ENCODE measurements at places on chromosomes 4 and X.

DNA sequence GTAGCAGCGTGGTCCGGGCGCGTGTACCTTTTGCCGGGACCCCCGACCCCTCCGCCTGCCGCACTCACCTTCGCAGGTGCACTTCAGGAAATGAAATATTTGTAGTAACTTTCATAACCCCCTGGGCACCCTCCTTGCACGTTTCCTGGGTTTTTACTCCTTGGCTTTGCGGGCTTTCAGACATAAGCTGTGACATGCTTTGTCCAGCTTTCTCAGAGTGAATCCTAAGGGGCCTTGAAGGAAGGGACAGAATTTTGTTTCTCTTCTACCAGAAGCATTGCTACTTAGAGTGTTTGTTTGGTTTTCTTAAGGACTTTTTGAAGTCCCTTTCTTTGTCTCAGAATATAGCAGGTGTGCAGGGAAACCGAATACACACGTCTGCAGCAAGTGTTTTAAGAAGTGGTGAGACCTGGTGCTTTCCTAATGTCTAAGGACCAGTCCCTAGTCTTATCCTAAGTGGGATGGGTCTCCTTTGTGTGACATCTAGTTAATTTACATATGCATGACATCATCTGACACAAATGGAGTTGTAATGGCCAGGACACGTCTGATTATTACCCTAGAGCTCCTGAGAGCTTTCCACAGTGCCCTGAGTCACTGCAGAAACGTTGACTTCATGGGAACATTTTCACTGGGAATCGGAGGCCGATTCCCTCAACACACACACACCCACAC is 1.3 kb downstream of the FAM149A start:
- no peak for DNase-seq

DNA sequence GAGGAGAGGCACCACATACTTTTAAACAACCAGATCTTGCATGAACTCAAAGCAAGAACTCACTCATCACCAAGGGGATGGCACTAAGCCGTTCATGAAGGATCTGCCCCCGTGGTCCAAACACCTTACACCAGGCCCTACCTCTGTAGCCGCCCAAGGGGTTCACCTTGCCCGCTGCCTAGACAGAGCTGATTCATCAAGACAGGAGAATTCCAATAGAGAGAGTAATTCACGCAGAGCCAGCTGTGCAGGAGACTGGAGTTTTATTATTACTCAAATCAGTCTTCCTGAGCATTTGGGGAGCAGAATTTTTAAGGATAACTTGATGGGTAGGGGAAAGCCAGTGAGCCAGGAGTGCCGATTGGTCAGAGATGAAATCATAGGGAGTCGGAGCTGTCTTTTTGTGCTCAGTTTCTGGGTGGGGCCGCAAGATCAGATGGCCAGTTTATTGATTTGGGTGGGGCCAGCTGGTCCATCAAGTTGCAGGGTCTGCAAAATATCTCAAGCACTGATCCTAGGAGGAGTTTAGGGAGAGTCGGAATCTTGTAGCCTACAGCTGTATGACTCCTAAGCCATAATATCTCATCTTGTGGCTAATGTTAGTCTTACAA is 364.7 kb downstream of the PCDH7 start:
- peak; percentile 18 for DNase-seq

DNA sequence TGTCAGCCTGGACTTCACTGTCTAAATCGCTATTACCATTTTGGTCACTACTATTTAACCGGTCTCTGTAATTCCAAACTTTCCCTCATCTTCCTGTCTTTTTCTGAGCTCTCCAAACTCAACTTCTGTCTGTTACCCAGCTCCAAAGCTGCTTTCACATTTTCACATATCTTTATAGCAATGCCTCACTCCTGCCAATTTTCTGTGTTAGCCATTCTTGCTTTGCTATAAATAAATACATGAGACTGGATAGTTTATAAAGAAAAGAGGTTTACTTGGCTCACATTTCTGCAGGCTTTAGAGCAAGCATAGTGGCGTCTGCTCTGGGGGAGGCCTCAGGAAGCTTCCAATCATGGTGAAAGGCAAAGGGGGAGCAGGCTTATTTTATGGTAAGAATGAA is 368.3 kb upstream of the GNPDA2 start:
- no peak for DNase-seq

- DNase-seq: no peak
These were observed 42.5 kb upstream of the C1GALT1C1 start for GRCh38 chrX:120672389-120672788.

DNA sequence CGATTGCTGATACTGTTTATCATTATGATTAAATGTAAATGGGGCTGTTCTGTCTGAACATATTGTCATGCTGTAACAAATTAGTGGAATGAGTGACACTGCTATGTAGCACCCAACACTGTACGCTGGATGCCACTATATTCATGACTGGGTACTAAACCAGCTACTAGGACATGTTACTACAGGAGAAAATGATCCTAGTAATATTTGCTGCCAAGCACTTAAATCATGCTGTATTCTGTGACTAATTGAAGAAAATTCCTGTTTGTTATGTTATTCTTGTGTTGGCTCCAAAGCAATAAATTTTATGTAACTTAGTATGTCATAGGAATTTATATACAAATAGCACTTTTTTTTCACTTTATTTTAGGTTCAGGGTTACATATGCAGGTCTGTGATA is 804.2 kb downstream of the CENPC start:
- DNase-seq: no peak

DNA sequence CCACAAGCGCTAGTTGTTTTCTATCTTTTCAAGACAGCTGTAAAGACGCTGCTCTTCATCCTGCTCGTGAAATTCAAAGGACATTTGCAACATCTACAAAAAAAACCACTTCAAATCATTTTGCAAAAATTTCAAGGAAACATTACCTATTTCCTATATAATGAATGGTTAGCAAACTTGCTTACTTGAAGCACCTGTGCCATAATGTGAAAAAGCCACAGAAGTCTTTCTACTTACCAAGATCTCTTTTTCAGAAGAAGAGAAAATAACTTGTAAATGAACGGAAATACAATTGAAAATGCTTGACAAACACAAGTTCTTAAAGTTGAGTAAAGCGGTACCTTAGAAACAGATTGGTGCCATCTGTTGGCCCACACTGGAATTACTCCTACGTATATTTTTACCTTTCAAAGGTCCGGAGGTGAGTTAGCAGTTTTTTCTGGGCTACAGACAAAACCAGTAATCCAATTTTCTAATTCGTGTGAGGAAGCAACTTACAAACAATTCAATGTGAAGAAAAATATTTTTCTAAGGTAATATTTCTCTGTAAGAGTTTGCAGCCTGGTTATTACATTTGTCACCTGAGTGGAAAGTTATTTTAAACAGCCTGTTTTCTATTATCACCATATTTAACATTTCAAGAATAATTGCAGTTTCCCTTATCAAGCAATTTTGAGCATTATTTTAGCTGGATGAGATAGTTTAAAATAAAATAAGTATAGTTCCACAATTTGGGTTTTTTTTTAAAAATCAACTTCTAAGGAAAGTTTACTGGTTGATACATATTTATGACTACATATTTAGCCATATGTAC is at the start of gene TLR6:
TLR6 (minus strand) TSS at position 294 of the 814 bp plus-strand sequence. CDS start 27,344 bp downstream, outside the sequence.
- no peak for DNase-seq

DNA sequence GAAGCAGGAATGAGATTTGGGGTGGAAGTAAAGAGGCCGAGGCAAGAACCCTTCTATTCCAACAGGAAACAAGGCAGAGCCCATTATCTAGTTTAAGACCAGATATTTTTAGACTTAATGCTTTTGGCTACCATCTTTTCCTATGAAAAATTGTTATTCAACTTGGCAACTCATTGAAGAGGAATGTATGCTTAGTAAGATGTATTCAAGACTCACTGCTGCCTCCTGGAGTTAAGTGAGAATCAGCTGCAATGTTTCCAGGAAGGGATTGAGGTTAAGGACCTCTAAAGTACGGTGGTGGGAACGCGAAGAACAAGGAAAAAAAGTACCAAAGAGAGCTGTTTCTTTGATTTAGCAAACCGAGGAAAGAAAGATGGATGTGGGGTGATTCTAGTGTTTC is 89.1 kb downstream of the RAPGEF2 start:
- no peak for DNase-seq

GRCh38 chr4:110681381-110681780 is 58.5 kb upstream of the PITX2 start:
- DNase-seq: no peak

- DNase-seq: no peak
These were observed 43.8 kb upstream of the LAS1L start for GRCh38 chrX:65578346-65578745.

DNA sequence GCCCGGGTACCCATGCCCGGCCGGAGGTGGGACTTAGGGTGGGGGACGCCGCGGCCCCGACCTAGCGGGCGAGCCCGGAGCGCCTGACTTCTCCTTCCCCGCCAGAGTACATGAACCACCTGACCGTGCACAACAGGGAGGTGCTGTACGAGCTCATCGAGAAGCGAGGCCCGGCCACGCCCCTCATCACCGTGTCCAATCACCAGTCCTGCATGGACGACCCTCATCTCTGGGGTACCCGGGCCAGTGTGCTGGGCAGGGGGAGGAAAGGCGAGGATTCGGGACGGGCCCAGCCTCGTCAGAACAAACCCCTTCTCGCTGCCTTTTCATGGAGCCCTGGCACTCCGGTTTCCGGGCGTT is 622 bp downstream of the TAFAZZIN start:
- peak; percentile 70 for DNase-seq

DNA sequence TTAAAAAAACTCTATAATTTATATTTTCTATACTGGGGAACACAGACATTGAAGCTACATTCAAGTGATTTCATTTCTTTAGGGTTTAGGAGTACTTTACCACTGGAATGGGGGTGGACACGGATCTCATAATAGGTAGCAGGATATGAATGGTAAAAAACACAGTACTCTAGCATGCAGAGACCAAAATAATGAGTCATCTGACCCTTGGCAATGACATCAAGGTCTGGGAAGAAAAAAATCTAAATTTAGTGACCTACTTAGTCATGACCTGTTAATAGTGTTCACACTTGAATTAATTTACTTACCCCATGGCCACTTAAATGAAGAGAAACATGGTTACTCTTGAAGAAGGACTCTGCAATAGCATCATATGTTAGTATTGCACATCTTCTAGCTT is 187.9 kb downstream of the EPHA5 start:
- no peak for DNase-seq

- no peak for DNase-seq
These were observed 11.3 kb upstream of the RTL5 start for GRCh38 chrX:72142794-72143608.

GRCh38 chr4:52592287-52592686 is 66.8 kb downstream of the USP46 start:
- DNase-seq: no peak

GRCh38 chrX:8390771-8391170 is 73.9 kb upstream of the VCX3B start:
- DNase-seq: no peak

GRCh38 chrX:109934434-109934833 is 68.5 kb upstream of the TMEM164 start:
- no peak for DNase-seq

DNA sequence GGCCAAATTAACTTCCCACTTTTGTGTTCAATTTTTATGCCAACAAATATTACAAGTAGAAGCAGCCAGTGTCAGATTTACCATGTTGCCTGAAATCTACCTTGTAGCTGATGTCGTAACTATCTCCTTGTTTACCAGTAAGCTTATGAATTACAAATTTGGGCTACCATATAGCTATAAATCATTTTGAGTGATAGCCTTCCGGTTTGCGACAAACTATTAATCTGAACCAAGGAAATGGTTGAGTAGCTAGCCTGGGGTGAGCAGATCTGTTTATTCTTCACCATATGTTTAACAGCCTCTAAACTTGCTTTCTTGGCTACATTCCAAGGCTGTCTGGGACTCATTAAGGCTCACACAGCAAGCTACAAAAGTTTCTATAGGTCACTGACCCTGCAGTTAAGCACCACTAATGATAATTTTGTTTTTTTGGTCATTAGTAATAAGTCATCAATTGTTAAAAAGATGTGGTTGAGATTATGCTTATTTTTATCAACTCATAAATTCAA is 218.7 kb upstream of the SPOCK3 start:
- DNase-seq: no peak

- no peak for DNase-seq
These were observed 7.5 kb upstream of the FGF5 start for GRCh38 chr4:80259012-80259411.

- no peak for DNase-seq
These were observed 90.9 kb downstream of the GC start for GRCh38 chr4:71692963-71693362.

DNA sequence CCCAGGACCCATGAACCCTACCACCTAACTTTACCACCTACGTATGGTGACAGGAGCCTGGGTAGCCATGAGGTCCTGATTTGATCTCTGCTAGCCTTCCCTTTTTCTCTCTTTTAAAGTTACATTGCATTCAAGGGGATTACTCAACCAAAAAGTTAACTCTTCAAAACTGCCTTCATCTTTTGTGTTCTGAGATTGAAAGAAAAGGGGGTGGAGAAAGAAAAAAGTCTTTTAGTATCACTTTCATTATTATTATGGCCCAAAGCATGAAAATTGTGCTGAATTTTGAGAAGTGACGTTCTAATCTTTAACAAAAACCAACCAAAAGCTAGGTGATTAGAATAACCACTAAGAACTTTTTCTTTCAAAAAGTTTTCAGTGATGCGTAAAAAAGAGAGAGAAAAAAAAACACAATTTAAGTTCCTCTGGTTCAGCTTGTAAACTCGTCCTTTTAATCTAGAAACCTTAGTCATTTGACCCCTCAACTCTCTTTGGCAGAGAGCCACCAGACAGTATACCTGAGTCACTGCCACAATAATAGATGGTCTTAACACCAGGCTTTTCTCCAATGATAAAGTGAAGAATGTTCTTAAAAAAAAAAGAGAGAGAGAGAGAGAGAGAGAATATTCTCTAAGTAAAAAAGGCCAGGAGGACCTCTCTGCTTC is 347.4 kb upstream of the FGF13 start:
- DNase-seq: no peak

GRCh38 chr4:100841911-100842310 is 324.1 kb upstream of the EMCN start:
- DNase-seq: no peak

- no peak for DNase-seq
These were observed 679.1 kb downstream of the DMD start for GRCh38 chrX:32532262-32532661.

DNA sequence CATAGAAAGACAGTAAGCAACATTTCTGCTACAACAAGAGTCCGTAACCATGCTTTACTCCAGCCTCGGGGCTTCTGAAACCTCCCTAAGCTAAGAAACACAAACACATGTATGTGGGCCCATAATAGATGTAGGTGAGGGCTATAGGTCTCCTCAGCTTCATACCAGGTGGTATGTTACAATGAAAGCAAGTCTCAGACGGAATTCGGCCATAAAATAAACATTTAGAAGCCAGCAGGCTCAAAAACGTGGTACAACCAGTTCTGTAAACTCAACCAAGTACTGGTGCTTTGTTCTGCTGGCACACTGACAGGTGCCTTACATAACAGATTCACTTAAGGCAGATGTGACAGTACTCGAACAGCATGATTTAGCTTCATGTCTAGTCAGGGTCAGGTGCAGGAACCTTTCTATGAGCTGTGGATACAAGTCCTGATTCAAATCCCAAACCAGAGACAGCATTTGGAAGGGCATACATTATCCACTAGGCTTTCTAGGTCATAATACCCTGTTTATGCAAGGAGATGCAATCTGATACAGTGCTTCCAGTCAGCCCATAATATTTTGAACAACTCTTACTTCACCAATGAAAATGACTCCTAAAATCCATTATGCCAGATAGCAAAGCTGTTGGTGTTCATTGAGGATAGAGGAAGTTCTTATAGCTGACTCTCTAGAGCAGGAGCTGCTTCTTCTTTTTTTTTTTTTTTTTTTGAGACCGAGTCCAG is 113.8 kb upstream of the ENPP6 start:
- DNase-seq: no peak

- no peak for DNase-seq
These were observed 687.2 kb downstream of the FAM133A start for GRCh38 chrX:94361241-94361640.

Measured in glutamatergic neuron (in vitro differentiated cells).